Coronary artery (tissue), 2 donors: ENCODE measurements at places on chromosomes 12 and 14.

DNA sequence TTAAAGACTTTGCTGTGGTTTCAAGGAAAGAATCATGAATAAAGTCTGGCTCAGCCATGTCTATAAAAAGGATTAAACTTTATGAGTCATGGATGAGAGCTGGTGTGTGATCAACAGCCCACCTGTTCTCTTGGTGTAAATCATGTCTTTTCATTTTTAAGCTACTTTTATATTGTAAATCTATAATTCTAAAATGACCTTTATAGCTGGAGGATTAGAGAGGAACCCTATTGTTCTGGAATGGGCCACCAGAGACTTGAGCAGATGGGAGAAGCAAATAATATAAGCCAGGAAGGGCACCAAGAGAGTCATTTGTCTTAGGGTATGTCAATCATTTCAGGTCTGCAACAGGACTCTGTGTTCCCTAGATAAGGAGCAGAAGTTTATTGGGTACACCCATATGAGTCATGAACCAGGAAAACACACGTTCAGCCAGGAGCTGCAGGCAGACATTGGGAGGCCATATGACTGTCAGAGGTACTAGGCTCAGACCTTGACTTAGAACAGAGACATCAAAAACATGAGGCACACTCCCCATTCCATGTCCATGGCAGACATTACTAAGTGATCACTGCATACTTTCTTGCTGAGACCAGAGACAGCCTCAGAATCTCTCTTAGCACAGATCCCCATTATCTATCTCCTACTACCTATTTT lies 49.3 kb downstream of the NDUFA12 start:
- no peak for DNase-seq

- no peak for DNase-seq
Observed at GRCh38 chr14:55438066-55438683, 2.2 kb downstream of the TBPL2 start.

DNA sequence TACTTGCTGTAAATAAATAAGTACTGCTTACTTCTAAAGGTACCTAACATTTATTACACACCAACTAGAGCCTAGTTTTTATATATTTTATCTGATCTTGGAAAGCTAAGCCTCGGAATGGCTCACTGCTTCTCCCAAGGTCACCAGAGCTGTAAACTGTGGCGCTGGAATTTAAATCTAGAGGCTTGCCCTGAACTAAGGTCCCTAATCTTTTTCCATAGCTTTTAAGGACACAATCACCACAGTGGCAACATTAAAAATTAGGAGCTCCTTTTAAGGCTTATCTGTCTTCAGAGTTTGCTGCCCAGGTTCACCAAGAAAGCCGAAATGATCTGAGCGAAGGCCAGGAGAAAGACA lies 670 bp downstream of the CCNB1IP1 start:
- DNase-seq = no peak

GRCh38 chr12:49703647-49704137 lies 3.5 kb downstream of the FMNL3 start:
- no peak for DNase-seq

- DNase-seq = no peak
Observed at GRCh38 chr12:69475237-69475975, 5.2 kb downstream of the FRS2 start.

- no peak for DNase-seq
Observed at GRCh38 chr14:34620839-34621238, 9.1 kb downstream of the SNX6 start.

DNA sequence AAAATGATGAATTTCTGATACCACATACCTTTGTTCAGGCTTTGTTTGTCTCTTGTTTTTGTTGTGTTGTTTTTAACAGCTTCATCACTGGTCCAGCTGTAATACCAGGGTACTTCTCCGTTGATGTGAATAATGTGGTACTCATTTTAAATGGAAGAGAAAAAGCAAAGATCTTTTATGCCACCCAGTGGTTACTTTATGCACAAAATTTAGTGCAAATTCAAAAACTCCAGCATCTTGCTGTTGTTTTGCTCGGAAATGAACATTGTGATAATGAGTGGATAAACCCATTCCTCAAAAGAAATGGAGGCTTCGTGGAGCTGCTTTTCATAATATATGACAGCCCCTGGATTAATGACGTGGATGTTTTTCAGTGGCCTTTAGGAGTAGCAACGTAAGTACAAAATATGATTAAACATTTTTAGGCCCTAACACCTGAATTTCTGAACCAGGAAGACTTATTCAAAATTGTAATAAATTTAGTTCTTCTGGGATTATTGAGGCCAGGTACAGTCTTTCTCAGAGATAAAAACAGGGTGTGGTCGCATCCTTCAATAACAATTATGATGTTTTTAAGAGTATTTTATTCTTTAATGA lies 22.4 kb downstream of the RXYLT1 start:
- no peak for DNase-seq

DNA sequence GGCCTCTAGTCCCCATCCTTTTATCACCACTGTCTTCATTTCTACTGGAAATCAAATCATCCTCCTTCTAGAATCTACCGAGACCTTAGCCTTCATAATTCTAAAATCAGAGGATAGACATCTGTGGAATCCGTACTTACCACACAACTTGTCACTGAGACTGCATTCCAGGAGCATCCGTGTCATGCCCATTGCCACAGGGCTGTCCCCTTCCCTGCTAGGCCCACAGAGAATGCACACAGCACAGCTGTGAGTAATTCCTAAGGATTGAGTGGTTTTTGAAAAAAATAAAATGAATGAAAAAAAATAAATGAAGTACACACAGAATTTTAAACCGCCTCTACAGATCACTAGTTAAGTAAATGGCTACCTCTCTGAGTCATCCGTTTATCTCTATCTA lies 21.0 kb upstream of the MAGOHB start:
- DNase-seq = no peak

- no peak for DNase-seq
Observed at GRCh38 chr12:30877105-30877875, 49.3 kb upstream of the TSPAN11 start.

- DNase-seq = no peak
Observed at GRCh38 chr14:27730204-27730603, 1036.4 kb upstream of the FOXG1 start.

- no peak for DNase-seq
Observed at GRCh38 chr14:100132903-100133510, 26.4 kb downstream of the DEGS2 start.

- no peak for DNase-seq
Observed at GRCh38 chr12:91057368-91058165, at the start of gene KERA. Gene KERA, minus strand, starts transcription at chr12:91058024. Its CDS starts 1,743 bp downstream, at chr12:91056281.

DNA sequence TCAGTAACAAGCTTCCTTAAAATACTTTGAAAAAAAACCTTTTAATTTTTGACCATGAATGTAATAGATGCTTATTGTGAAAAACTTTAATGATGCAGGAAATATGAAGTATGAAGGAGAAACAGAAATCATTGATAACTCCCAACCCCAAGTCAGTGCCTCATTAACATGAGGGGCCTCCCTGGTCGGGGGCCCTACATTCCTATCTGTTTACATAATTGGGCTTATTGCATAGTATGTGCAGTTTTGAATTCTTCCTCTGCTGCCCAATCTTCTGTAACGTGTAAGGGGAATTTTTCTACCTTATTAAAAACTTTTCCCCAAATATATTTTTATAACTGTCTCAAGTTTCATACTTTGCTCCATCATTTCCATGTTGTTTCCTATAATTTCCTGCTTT lies 63.0 kb downstream of the SLC25A47 start:
- no peak for DNase-seq

GRCh38 chr12:6887460-6887859 lies 14.4 kb upstream of the SPSB2 start:
- no peak for DNase-seq

DNA sequence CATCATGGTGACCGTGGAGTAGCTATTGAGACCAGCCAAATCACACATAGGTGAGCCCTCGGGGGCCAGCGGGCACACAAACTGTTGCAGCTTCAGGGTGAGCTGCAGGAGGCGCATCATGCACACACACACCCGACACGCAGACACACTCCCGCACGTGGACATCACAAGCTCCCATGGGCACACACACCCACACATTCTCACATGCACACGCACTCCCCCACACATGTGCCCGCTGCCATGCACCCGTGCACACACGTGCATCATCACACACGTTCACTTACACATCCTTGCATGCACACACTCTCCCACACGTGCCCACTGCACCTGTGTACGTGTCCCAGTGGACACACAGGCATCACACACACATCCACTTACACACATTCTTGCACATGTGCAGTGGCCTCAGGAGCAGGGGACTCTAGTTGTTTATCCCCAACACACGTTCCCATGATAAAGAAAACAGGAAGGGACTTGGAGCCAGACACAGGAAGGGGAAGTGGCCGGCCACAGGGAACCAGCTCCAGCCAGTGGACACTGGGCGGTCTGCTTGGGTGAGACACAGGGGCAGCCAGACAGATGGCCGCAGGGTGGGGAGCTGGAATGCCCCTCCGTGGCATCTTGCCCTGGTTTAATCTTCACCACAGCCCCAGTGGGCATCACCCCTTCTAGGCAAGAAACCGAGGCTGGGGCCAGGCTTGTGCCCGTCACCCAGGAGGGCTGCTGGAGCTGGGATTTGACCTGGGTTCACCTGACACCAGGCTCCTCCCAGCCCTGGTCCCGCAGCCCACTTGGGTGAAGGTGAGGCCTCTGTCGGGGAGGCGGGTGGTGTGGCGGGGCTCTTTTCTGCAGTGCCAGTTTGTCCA lies 49.7 kb downstream of the CYP46A1 start:
- DNase-seq = peak; percentile 56

DNA sequence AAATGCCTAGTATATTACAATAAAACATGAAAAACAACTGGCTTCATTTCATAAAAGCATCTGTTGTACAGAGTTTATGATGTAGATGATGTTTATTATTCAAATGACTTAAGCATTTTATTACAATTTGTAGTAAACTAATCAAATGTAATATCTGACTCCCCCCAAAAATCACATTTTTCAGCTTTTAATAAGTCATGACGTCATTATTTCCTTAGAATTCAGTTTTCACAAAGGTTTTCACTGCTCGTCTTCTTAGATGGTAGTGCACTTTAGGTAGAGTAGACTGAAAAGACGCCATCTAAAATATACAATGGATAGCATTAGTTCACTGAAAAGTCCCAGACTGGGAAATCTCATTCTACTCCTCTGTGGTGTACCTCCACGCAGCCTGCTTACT lies 181.5 kb downstream of the ACSS3 start:
- no peak for DNase-seq

- no peak for DNase-seq
Observed at GRCh38 chr12:76006028-76006925, 25.3 kb downstream of the PHLDA1 start.

GRCh38 chr14:104970231-104971068 lies 7.7 kb downstream of the AHNAK2 start:
- no peak for DNase-seq

- peak; percentile 33 for DNase-seq
Observed at GRCh38 chr14:76293221-76293620, 82.7 kb upstream of the ESRRB start.

- DNase-seq = no peak
Observed at GRCh38 chr12:116165036-116165425, 112.5 kb downstream of the MED13L start.

GRCh38 chr12:77766224-77766623 lies 64.5 kb upstream of the NAV3 start:
- no peak for DNase-seq

DNA sequence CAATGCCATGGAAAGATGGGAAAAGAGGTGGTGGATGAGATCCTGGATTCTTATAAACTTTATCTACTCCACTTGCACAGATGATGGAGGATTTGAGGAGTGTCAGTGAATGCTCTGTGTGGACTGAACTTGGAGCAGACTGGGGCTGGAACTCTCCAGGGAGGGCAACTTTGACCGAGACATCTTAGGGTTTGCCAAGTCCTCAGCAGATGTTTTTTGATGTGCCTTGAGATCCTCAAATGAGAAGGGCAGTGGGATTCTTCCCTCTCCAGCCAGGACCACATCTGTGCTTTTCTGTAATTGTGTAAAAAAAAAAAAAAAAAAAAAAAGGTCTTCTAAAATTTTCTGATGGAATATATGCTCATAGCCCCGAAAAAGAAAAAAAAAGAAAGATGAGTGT lies 23.0 kb upstream of the MYL2 start:
- no peak for DNase-seq

DNA sequence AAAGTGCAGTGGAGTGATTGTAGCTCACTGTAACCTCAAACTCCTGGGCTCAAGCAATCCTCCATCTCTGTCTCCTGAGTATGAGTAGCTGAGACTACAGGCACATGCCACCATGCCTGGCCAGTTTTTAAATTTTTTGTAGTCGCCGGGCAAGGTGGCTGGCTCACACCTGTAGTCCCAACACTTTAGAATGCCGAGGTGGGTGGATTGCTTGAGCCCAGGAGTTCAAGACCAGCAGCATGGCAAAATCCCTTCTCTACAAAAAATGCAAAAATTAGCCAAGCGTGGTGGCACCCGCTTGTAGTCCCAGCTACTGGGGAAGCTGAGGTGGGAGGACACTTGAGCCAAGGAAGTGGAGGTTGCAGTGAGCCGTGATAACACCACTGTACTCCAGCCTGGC lies 219.5 kb downstream of the KLHL28 start:
- no peak for DNase-seq

DNA sequence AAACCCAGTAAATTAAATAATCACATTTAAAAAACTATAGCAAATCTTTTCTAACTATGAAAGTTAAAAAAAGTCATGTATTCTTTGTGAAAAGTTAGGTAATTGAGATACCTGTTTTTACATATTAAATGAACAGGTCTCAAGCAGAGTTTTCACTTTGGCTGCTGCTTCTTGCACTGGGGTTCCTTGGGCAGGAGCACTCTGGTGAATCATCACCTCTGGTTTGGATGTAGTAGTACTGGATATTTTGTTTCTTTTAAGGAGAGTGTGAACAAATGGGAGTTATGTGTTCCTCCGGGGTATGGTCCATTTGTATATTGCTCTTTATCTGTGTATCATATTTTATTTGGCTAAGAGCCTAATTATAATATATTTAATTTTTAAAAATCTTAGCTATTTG lies 82.7 kb downstream of the FUT8 start:
- DNase-seq = no peak

DNA sequence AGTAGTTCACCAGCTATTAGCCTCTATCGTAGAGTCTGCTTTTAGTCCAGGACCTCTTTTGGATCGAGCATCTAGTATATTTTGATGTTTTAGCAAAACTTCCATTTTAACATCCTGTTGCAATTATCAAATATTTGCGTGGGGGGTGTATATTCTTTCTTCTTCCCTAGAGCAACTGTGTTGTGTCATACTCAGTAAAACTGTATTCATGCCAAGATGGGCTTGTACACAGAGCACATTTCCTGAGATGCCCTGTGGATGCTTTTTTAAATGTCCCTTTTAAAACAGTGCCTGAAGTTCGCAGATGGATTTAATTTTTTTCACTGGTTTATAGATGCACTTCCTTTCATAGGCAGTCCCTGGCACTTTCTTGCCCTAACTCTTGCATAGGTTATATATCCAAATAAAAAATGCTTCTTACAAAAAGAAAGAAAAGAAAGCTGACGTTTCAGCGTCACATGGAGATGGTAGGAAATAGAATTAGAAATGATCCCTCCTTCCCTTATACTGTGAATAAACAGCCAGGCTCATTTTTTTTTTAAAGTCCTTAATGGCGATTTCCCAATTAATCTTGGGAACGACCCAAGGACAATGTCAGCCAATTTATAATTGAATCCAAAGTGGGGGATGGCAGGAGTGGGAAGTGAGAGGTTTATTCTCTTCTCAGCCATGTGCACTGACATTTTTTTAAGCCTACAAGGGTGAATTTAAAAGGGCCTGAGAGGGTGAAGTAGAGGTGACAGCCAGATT lies 247.0 kb downstream of the SLC41A2 start:
- no peak for DNase-seq
